ENCODE measurements at places on chromosomes 13 and 19.

- peak; percentile 71 for DNase-seq
Observed at GRCh38 chr13:79382545-79383275, 23.3 kb downstream of the RBM26 start.

DNA sequence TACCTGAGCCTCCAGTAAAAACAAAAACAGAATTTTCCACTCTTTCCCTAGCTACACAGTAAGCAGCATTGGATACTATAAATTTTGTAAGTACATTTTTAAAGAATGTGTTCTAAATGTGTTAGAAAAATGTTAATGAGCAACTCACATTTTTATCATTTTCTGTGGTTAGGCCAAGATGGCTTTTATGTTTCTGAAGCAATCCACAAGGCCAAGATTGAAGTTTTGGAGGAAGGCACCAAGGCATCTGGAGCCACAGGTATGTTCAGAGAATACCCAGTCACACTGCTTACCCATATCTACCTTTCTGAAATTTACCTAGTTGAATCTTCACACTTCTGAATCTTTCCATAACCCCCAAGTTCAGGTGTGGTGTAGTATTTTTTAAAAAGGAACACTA lies 21.6 kb downstream of the SERPINE3 start:
- no peak for DNase-seq

GRCh38 chr19:8513036-8513686 lies 806 bp downstream of the ZNF414 start:
- DNase-seq: no peak

GRCh38 chr19:13023656-13024055 lies 28.4 kb downstream of the NFIX start:
- no peak for DNase-seq

DNA sequence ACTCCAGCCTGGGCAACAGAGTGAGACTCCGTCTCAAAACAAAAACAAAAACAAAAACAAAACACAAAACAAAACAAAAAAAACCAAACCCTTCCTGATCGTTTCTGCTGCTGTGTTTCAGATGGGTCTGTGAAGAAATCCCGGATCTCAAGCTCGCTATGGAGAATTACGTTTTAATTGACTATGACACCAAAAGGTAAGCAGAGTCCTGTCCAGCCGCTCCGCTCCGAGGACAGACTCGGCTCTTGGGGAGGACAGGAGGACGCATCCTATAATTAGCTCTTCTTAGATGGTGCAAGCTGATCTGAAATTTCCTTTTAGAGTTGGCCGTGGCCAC lies 22.0 kb downstream of the DOT1L start:
- no peak for DNase-seq

DNA sequence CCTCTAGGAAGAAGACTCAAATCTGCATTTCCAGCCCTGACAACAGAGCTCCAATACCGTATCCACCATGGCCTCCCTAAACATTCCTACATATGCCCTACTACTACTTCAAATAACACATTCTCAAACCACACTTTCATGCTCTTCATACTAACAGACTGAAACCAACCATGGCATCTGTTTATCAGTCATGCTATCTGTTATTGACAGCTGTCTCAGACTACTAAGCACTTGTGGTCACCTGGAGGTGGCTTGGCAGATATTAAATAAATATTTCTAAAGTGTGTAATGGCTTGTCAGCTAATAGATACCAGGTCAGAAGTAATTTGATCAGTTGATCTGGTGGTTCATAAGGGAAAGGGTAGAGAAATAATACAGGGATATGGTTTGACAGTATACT lies 489.1 kb downstream of the DIAPH3 start:
- DNase-seq: no peak

DNA sequence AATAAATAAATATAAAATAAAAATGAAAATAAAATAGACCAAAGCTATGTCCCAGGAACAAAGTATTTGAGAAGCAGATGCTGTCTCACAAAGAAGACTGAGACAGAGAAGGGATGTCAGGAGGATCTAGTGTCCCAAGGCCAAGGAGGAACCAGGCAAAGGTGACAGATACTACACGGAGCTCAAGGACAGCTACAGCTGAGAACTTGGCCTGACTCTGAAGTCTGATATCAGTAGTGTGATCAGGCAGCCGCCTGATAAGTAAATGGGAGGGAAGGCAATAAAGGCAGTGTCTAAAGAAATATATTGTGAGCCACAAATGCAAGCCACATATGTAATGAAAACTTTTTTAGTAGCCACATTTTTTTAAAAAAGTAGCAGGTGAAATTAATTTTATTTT lies 20.4 kb upstream of the NANOS3 start:
- DNase-seq: no peak

- no peak for DNase-seq
Observed at GRCh38 chr13:82934000-82934399, 948.3 kb downstream of the SLITRK1 start.

- DNase-seq: no peak
Observed at GRCh38 chr19:48135411-48135810, 24.8 kb upstream of the PLA2G4C start.

GRCh38 chr13:26227166-26227971 lies 5.3 kb upstream of the RNF6 start:
- peak; percentile 7 for DNase-seq

DNA sequence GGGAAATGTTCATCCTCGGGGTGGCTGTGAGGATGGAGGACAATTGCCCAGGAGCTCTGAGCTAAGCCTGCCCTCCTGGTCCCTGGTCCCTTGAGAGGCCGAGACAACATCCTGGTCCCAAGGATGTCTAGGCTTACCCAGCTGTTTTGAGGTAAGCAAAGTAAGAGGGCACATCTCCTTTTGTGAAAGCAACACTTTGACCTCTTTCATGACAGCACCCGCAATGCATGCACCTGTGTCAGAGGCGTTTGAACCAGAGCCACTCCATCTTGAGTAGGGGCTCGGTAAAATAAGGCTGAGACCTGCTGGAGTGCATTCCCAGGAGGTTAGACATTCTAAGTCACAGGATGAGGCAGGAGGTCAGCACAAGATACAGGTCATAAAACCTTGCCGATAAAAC lies 43.1 kb upstream of the ANKRD10 start:
- no peak for DNase-seq

GRCh38 chr19:572743-573518 lies 535 bp downstream of the BSG start:
- no peak for DNase-seq

- DNase-seq: no peak
Observed at GRCh38 chr19:55492362-55492944, 4.2 kb downstream of the SSC5D start.

DNA sequence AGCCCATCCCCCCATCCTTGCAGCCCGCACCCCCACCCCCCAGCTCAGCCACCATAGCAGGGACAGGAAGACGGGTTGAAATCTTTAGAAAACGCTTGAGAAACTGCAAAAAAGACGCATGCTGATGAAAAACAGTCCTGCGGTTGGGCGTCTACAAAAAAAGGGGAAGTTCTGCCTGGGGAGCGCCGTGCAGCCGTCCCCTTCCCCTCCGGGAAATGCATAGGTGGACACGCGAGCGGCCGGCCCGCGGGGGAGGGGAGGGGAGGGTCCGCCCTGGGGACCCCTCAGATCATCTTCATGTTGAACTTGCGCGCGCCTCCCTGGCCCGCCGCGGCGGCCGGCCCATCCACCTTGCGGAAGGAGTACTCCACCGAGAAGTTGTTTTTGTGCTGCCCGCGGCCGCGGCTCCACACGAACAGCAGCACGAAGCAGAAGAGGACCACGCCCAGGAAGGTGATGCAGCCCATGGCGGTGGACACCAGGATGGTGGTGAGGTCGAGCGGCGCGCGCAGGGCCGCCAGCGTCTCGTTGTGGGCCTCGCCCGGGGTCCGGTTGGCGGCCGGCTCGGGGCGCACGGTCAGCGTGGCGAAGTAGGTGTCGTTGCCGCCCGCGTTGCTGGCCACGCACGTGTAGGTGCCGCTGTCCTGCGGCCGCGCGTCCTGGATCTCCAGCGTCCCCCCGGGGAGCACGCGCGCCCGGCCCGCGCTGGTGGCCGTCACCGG lies 7.9 kb upstream of the PEAK3 start:
- peak; percentile 87 for DNase-seq

- DNase-seq: no peak
Observed at GRCh38 chr19:41944336-41944735, 14.8 kb downstream of the RABAC1 start.

DNA sequence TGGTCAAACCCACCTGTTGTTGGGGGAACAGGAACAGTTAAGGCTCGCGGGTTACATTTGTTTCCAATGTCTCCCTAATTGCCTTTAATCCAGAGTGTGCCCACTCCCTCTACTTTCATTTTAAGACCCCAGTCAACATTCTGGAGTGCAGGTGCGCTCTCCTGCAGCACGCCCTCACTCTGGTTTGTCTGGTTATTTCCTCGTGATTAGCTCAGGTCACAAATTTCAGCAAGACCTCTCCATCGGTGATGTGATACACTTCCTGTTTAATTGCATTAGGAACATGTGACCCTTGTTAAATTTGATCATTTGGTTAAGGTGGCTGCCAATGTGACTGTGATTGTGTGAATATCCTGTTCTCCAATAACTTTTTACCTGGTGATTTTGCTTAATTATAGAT lies 53.0 kb downstream of the TEX29 start:
- no peak for DNase-seq

- DNase-seq: peak; percentile 67
Observed at GRCh38 chr19:42386974-42387707, 3.0 kb downstream of the CNFN start.

GRCh38 chr13:101305981-101306411 lies 110.3 kb downstream of the NALCN start:
- DNase-seq: no peak

DNA sequence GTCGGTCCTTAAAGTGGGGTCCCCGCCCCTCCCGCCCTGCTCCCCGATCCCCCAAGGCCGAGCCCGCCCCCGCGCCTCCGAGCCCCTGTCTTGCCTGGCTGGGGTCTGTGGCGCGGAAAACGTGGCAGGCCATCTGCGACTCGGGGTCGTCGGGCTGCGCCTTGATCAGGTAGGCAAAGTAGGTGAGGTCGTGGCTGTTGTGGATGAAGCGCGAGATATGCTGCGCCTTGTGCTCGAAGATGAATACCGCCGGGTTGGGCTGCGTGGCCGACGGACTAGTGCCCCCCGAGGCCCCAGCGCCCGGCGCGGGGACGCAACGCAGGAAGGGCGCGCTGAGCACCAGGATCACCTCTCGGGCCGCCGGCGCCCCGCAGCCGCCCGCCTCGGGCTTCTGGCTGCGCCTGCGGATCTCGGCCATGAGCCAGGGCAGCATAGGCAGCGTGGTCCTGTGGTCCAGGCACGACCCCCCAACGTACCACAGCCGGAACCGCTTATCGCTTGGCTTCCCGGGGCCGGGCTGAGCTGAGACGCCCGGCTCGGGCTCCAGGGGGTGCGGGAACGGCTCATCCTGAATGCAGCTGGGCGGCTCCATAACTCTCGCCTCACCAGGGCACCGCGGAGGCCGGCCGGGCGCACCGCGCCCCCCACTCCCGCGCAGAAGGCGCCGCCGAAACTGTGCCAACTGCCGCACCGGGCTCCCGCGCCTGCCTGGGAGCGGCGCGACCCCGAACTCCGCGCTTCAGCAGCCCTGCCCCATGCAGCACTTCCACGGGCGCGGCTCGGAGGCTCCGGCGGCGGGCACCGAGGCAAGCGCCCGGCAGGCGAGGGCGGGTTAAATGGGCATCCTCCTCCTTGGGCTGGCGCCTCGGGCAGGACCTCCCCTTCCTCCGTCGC lies 546 bp downstream of the TBC1D4 start:
- DNase-seq: peak; percentile 67

DNA sequence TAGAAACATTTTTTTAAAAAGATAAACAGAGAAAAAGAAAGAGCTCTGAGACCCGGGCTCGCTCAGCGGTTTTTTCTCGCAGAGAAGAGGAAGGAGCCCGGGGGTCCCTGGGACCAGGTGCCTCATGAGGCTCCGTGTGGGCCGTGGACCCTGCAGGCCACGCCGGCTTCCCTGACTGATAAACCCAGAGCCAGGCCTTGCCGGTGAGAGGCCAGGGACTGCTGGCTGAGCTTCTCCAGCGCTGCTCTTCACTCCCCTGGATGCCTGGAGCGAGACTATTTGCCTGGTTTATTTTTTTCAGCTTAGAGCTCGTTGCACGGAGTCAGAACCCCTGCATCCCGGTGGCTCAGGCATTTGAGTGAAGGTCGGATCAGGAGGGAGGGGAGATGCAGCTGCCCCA lies 53.4 kb upstream of the F7 start:
- no peak for DNase-seq

DNA sequence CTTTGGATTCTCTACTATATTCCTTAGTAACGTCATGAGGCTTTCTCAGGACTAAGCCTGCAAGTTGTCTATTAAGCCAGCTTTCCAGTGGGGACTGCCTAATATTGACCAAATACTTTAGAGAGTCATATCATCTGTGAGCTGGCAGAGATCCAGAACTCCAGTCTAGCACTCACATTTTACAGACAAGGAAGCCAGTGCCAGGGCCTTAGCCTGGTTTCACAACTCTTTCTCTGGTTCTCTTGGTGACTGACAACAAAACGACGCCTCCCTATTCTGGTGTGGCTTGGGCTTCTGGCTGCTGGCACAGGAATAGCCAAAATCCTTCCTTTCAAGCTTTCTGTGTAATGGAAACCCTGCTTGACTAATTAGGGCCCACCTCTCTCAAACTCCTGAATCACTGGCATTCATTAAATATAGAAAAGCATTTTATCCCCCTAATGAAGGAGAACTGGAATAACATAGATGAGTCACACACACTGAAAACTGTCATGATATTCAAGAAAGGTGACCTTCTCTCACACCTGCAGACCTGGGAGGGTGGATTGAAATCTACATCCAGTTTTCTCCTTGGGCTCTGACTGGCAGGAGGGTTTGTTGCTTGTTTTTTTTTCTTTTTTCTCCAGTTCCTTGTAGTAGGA lies 75.2 kb upstream of the UBL3 start:
- DNase-seq: peak; percentile 42

- DNase-seq: peak; percentile 72
Observed at GRCh38 chr19:17332677-17333581, 1.7 kb downstream of the ANO8 start.

DNA sequence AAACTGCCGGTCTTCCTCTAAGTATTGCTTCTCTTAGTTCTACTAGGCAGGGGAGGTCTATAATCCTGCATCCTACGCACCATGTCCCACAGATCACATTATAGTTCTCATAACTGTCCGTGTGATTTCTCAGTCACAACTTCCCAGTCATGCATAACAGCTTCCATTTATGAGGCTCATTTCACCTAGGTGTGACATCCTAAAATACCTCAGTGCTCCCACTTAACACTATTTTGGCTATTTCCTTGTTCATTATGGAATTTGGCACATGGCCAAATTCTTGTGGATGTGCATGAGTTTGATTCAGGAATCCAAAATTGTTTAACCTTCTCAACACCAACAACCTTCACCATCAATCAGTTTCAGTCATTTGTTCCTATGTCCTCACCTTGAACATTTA lies 989.9 kb downstream of the OLFM4 start:
- no peak for DNase-seq

GRCh38 chr19:4378886-4379285 lies 21.5 kb downstream of the SH3GL1 start:
- DNase-seq: no peak

DNA sequence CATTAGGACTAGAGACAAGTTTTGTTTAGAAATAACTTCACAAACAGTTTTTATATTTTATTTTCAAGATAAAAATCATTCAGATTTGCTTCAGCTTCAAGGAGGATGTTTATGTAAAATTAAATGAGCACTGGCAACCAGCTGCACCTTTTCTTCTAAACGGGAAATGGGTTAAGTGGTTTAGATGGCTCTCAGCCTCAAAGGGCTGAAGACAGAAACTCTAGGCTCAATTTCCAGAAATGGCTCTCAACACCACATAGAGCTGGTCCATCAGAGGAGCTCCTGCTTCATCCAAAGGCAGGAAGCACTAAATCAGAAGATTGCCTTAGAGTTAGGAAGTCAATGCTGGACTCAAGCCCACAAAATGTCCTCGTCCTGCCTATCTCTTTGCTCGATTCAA lies 74.7 kb downstream of the ZNF429 start:
- DNase-seq: no peak

- no peak for DNase-seq
Observed at GRCh38 chr19:46453661-46454060, 17.7 kb downstream of the PNMA8A start.

Measured in common myeloid progenitor, CD34-positive (primary cell).